ENCODE measurements at places on chromosomes 11 and 22.

- peak; percentile 39 for DNase-seq
Observed at GRCh38 chr22:24156141-24156912, 25.0 kb upstream of the SUSD2 start.

GRCh38 chr11:18243783-18244362 lies 4.6 kb downstream of the SAA2 start:
- DNase-seq: peak; percentile 33

DNA sequence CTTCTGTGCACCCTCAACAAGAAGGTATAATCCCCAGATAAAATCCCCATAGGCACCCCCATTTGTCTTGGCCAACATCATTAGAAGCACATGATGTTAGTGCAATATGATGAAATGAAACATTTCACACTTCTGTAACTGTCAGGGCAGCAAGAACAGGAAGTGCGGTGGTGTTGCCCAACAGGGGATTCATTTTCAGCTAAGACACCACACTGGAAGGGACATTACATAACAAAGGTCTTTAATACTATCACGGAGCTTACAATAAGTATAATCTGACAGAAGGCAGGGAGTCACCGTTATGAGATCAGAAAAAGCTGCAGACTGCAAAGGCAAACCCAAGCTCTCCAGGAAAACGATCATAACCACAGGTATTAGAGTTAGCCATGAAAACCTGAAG lies 2.0 kb downstream of the OR52W1 start:
- no peak for DNase-seq

DNA sequence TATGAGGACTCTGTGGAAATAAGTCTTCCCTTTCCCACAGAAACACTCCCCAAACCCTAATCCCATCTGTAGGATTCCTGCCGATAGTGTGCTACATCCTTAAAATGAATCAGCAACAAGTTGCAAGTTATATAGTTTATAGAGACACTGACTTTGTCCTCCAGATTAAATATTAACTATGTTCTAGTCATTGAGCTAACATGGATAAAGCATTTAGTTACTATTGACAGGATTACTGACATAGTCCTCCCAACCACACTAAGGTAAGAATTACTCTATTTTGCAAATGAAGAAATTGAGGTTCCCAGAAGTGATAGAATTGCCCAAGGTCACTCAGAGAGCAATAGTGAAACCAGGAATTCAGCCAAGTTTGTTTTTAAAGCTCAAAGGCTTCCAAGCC lies 1.9 kb downstream of the OR52M1 start:
- DNase-seq: no peak

DNA sequence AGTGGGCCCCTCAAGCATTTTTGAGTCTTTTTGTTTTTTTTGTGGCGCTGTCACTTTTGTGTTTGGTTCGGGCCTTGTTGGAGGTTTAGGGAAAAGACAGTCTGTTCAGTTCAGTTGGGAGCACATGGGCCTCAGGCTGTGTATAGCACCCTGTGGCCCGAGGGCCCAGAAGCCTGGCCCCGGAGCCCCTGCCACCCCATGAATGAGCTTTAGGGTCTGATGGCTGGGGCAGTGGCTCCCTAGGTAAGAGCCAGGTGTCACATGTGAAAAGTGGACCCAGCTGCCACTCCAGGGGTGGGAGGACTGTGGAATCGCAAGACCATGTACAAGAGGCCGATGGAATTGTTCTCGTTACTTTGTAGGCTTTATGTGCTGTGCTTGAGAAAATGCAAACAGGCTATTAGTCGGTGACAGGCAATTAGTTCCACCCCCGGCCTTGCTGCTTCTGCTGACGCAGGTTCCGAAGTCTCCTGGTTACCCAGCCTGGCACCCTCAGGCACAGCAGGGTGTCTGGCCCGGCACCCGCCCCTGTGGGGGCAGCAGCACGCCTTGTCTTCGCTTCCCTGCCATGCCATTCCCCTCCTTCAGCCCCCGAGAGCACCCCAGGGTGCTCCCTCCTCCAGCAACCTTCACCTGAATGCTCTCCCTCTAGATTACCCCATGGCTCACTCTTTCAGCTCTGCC lies 38.2 kb upstream of the PARVG start:
- no peak for DNase-seq

DNA sequence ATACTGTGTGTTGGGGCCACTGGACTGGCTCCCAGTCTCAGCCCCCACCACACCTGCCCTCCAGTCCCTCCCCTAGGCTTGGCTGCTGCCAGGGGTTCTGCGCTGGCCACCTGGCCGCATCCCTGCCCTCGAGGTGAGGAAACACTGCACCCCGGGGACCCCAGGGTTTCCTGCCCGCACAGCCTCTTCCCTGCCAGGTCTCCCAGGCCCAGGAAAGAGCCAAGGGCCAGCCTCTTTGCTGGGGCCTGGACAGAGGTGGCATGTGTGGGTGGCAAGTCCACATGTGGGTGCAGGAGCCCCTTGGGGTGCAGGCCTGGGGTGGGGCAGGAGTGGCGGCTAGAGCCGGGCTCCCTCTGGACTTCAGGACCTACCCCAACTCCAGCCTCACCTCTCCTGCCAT lies 2.5 kb downstream of the EPS8L2 start:
- DNase-seq: no peak

DNA sequence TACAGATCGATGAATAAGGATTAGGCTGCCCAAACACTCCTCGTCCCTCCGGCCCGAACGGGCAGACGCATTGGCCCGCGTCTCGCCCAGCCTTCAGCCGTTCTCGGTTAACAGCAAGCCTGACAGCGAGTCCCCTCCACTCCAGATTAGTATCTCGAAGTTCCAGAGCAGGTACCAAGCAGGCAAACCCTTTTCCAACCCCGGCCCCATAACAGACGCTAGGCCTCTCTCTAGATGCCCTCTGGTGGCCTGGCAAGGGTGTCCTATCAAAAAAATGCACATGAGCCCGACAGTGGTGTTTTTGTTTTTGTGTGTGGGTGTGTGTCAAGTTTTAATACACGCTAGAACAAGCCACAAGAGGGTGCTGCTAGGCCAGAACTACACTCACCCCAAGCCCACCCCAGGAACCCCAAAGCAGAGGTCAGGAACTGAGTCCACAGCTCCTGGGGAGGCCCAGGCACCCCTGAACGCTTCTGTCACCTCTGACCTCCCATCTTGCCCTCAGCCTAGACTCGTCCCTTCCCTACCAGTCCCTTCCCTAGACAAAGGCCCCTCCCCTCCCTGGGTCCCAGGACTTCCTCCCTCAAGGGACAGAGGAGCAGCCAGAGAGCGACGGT lies 658 bp upstream of the ARFGAP2 start:
- DNase-seq: peak; percentile 46

DNA sequence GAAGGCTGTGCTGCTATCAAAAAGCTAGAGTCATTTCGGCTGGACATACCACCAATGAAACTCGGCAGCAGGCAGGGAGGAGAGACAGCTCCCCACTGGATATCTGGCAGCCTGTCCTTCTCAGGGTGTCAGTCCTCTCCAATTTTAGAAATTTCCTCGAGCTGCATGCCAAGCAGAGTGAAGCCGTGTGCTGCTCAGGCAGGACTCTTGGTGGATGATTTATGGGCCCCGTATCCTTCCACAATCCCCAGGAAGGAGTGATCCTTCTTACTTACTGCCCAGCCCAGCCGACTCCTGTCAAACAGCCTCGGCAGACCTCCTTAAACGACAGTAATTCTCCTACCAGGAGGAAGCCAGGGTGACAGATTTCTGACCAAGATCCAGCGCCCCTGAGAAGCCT lies 410.4 kb downstream of the TENM4 start:
- DNase-seq: no peak

- DNase-seq: no peak
Observed at GRCh38 chr11:70220136-70220535, 17.0 kb downstream of the FADD start.

DNA sequence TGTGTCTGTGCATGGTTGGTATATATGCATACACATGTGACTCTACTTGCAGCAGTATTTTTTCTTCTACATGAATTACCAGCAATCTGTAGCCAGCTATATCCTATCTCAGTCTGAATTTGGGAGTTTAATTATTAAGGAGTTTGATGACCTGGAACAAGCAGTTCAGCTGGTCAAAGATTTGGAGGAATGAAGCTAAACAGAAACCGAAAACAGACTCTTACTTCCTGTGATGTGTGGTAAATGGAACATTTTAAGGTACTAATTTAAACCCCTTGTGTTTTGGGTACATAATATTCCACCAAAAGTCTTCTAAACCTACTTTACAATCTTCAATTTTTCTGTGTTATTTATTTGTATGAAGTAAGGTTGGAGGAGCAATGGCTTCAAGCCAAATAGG lies 124.4 kb upstream of the PGR start:
- DNase-seq: no peak

GRCh38 chr11:61168800-61169199 lies 7.6 kb upstream of the VPS37C start:
- no peak for DNase-seq

DNA sequence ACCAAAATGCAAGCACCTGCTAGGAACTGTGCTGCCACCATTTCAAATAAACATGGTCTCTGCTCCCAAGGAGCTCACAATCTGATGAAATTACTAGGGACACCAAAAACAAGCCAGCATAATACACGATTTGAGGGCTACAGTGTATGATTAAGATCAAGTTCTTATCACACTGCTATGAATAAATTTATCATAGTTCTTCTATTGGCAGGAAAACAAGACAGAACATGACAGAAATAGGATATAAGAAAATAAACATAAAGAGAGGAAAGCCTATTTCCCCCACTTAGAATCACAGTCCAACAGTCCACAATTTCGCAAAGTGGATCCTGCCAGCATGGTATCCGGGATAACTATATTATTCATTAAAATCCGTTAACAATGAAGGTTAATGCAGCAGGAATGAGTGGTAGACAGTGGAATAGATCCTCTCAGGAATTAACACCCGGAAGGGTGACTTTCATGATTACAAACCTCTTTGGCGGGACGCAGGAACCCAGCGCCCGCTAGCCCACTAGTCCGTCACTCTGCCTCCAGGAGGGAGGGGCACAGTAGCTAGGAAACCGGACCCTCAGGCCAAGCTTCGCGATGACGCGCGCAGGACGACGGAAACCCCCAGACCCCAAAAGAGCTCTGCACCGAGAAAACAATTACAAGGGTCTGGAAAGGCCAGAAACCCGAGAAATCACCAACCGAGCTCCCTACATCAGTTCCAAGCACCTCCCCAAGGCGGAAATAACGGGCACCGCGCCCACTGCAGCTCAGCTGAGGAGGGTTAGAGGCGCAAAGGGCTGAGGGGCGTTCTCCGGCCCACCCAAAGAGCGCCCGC lies 607 bp downstream of the CCDC82 start:
- no peak for DNase-seq

- DNase-seq: no peak
Observed at GRCh38 chr11:104855965-104856364, 42.3 kb downstream of the CASP12 start.

DNA sequence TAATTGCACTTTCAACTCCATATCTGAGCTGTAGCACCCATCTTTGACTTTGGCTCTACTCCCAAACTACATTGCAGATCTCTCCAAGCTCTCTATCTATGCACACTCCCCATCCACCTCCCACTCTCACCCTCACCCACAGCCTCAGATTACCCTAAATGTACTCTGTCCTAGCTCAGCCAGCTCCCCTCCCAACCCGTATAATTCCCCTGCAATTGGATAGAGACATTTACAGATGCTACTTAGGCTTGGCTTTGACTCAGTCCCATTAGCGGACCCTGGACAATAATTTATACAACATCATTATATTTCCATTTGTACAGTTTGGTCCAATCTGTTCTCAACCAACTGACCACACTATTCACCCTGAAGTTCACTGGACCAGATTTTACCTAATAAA lies 338.9 kb upstream of the ANO3 start:
- no peak for DNase-seq

DNA sequence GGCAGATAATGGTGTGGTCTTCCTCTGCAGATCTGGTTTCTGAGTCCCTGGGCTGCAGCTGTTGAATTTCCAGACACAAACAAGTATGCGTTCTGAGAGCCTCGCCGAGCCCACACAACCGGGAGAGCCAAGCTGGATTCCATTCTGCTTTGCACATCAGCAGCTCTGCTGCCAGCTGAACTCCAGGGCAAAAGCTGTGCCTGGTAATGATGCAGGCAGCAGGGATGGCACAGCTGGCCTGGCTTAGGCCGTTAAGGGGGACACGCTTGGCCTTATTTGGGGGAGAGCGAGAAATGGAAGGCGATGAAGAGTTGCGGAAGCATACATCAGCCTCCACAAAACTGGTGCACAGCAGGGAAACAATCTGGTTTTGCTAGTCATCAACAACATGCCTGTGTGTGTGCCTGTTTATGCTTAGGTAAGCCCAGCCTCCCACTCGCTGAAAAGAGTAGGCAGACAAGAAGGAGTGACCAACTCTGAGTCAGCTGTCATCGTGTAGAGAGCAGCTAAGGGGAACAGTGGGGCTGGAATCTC lies 25.1 kb downstream of the ADAMTS8 start:
- DNase-seq: no peak

DNA sequence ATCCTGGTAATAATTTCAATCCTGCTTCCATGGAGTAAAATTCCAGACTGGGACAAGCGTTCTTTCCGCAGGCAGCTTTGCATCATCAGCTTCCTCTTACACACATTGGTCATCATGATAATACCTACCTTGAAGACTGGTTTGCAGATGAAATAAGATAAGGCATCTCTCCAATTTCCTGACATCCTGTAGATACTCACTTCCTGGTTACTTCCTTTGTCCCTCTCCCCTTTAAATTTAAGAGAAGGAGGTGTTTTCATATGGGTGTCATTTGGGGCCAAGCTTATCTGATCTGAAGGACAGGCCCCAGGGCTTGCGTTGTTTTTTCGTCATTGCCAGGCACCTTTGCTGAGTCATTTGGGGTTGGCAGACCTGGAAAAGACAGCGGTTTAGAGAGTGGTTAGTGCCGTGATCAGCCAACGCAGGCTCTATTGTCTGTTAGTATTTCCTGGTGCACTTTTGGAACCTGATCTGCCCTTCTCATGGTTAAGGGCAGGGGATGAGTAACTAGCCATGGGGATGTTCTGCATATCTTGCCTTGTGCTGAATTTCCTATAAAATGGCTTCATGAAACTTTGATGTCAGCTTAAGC lies 24.1 kb downstream of the GRAMD1B start:
- DNase-seq: peak; percentile 14

GRCh38 chr22:48382197-48382596 lies 1445.5 kb downstream of the BRD1 start:
- no peak for DNase-seq

- no peak for DNase-seq
Observed at GRCh38 chr11:72926076-72926475, 111.9 kb downstream of the ATG16L2 start.

- no peak for DNase-seq
Observed at GRCh38 chr22:49760630-49761571, 66.8 kb downstream of the BRD1 start.

DNA sequence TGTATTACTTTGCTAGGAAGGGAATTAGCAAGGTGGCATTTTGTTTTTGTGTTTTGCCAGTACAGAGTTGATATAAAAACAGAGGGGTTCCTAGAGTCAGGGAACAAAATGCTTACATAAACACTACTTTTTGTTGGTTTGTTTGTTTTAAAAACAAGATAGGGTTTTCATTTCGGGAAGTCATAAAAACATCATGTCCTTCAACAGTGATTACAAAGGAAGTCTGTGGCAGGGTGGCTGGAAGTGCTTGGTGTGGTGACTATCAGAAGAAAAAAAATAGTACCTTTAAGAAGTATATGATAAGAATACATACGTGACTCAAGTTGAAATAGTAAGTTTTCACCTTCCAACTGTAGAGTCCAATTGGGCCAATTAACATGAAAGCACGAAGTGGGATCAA lies 1.2 kb upstream of the IL18 start:
- no peak for DNase-seq
